ENCODE measurements at places on chromosomes 6 and 20. TPM values are rescaled to one million over a fixed set of nuclear protein-coding genes. Genes with fewer than 3 reads are reported as not detected.

ZSCAN23 gene
- total RNA-seq: 0.35 TPM

SMIM28 gene
- not detected for total RNA-seq

TP53TG5 gene
- total RNA-seq: not detected

MAP3K4 gene
- total RNA-seq: 22.5 TPM

DNAH8 gene
- 0.03 TPM for total RNA-seq

PAQR8 gene
- total RNA-seq: 11.2 TPM

SLC4A11 gene
- 19.0 TPM for total RNA-seq

Data from esophagus squamous epithelium (tissue), 5 donors.